Stimulated activated CD8-positive, alpha-beta memory T cell treated with anti-CD3 and anti-CD28 coated beads, Interleukin-7, amount 100 ng/mL, for 24 hours (primary cell): ENCODE measurements at places on chromosomes 6 and 20.

DNA sequence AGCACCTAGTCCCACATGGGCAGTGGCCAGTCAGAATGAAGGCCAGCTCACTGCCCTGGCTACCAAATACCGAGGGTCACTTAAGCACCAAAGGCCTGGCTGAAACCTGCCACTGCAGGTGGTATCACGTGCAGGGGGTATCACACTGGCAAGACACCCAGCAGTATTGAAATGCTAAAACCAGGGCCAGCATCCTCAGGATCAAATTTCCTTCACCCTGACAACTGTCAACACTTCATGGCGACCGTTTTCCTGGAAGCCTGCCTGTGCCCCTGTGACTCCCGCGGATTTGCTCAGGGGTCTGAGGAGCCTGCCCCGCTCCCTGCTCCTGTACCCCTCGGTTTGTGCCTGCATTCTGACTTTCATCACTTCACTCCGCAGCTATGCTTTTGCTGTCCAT is 151.1 kb downstream of the TTLL2 start:
- DNase-seq, result no peak

- no peak for DNase-seq
These were observed 28.5 kb upstream of the BPIFA2 start for GRCh38 chr20:33139467-33139866.

GRCh38 chr20:49701241-49701790 is 12.4 kb downstream of the B4GALT5 start:
- DNase-seq, result no peak

GRCh38 chr6:143064271-143064670 is 3.6 kb downstream of the AIG1 start:
- no peak for DNase-seq

DNA sequence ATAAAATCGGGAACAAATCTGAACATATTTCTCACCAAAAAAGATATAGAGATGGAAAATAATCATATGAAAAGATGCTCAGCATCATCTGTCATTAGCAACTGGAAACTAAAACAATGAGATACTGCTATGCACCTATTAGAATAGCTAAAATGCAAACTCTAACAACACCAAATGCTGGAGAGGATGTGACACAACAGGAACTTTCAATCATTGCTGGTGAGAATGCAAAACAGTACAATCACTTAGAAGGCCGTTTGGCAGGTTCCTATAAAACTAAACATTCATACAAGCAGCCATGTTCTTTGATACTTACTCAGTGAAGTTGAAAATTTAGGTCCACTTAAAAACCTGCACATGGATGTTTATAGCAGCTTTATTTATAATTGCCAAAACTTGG is 67.0 kb downstream of the FAM50B start:
- no peak for DNase-seq

DNA sequence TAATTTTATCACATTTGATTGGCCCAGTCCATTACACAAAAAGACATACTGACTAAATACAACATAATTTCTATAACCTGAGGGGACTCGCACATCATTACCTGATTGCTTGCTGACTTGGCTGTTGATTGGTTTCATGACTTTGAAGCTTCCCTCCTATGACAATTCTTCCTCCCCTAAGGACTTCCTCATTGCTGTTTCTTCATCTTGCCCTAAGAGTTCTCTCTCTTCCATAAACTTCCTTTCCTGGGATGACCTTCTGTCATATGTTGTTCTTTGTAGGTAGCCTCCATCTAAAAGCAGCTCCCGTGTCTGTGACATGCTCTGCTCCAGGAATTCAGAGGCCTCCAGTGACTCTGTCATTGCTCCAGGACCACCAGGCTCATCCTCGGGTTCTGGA is 22.6 kb downstream of the RSPH3 start:
- no peak for DNase-seq

DNA sequence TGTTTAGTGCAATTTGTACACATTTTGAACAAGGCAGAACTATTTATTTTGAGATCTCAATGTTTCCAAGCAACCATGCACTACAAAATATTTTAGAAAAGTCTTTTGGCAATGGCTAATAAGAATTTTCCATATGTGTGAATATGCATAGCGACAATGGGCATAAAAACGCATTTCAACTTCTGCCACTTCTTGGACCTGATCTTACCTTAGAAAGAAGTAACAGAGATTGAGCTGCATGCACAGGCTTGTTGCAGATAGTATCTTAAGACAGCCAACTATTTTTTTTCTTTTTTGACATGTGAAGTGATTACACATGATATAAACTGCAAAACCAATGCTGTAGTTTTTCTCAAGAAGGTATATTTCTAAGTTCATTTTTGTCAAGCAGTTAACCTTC is 210.4 kb upstream of the PHACTR1 start:
- DNase-seq, result no peak

DNA sequence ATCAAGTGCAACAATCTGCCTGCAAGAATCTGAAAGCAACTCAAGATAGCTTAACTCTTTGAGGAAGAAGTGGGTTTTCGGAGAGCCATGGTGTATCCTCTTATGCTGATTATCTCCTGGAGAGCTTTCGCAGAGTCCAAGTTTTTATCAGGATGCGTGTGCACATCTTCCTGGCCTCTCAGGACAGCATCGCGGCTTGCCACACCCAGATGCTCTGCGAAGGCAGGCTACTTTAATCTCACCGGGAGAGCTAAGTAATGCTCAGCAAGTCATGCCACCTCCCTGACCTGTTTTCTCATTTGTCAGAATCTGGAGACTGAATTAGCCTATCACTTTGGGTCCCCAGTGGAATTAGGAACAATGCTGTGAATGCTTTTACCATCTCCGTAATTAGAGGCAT is 52.9 kb downstream of the TTI1 start:
- no peak for DNase-seq

DNA sequence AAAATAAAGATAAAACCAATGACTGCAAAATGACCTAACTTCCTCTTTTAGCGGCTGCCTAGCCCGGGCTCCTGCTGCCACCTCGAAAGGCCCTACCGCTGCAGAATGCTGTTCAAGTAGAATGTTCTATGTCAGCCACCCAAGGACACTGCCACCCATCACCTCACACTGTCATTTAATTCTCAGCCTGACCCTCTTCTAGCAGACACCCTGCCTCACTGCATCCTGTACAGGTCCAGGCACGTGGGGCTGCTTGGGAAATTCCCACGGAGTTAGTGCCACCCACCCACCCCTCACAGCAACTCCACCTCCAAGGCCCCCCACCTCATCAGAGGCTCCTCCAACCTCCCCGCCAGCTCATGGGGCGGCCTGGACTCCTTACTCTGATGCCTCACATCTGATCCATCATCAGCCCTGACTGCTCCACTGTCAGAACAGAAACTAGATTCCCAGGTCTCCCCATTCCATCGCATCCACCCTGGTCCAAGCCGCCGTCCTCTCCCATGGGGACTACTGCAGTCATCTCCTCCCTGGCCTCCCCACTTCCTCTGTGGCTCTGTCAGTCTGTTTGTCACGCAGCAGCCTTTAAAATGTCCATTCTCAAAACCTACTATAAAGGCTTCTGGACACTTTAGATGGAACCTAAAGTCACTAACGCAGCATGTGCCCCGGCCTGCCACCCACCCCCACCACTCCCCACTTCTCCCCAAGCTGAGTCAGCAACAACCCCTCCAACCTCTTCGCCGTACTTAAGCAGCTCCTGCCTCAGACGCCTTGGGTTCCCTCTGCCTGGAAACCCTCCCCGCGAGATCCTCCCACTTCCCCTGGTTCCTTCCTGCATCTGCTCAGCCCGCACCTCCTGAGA is 17.0 kb downstream of the NFATC2 start:
- DNase-seq, result peak; percentile 28

DNA sequence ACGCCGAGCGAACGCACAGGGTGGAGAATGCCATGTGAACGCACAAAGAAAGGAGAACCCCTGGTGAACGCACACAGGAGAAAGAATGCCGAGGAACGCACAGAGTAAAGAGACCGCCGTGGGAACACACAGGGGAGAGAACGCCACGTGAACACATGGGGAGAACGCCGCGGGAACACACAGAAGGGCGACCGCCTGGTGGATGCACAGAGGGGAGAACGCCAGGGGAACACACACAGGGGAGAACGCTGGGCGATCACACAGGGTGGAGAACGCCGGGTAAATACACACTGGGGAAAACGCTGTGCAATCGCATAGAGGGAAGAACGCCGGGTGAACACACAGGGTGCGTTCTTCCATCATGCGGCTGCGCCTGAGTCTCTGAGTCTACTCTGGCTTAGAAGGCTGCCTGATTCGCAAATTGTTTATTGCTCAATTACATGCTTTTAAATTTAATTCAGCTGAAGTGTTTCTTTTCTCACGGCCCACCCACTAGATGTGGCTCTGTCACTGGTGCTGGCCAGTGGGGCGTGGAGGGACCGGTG is 54.1 kb downstream of the RNASET2 start:
- no peak for DNase-seq

DNA sequence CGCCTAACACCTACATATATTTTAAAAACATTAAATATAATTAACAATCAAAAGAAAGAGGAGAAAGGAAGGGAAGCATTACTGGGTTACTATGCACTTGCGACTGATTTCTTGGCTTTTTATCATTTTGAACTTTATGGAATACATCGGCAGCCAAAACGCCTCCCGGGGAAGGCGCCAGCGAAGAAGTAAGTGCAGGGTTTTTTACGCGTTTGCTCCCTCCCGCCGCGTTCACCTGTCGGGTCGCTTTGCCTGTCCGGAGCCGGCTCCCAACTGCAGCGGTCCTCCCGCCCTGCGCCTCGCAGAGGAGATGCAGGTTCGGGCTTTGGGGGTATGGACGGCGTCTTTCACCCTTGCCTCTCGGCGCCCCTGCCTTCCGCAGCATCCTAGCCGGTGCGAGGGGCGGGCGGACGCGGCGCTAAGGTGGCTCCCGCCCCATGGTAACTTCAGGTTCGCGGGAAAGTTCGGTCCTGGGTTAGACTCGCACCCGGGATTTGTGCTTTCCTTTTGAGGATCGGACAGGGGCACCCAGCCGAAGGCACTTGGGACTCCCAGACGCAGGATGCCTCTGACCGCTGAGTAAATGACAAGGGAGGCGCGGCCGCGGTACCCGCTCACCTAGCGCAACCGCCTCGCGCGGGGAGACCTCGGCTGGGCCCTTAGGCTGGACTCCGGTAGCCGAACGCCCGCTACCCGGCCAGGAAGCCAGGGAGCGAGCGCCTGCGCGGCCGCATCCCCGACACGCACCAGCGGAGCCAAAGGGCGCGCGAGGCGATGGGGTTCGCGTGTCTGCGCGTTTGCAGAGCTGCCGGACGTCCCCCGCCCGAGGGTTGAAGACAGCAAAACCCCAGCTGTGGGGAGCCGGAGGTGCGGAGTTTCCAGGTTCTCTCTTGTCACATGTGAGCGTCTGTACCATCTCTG is 891 bp downstream of the RSPO3 start:
- no peak for DNase-seq

GRCh38 chr20:4740774-4741431 is 19.2 kb downstream of the PRND start:
- peak; percentile 50 for DNase-seq

- no peak for DNase-seq
These were observed 14.0 kb downstream of the ARHGAP18 start for GRCh38 chr6:129696028-129696418.

DNA sequence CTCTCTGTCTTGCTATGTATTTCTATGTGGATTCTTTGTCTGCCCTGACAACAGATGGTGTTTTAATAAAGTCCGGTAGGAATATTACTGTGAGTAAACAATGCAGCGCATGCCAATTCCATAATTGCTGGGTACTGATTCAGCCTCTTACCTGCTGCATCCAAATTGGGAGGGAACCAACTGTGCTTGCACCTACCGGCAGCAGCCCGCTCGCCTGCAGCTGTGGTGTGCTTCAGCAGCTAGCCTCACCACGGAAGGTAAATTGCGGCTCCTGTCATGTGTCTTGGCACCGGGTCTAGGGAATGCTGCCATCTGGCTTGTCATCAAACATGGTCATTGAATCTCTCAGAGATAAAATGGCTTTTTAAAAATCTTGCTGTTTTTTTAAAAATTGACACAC is 704.8 kb upstream of the SLC35B3 start:
- DNase-seq, result no peak

- DNase-seq, result no peak
These were observed 441.1 kb upstream of the JARID2 start for GRCh38 chr6:14804785-14805210.

DNA sequence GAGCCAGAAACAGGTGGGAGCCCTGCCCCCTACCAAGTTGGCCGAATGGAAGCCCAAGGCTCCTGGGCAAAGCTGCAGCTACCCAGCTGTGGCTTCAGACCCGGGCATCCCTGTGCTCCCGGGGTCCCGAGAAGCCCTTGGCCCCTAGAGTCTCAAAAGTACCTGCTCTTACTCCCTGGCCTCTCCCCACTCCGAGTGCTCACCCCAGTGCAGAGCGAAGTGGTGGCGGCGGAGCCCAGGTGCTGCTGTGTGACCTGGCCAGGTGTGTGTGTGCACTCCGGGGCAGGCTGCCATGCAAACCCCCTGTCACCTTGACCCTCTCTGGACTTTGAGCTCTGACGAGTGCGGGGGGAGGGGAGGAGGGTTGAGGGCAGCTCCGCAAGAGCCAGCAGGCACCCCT is 493.8 kb upstream of the MANEA start:
- DNase-seq, result no peak

DNA sequence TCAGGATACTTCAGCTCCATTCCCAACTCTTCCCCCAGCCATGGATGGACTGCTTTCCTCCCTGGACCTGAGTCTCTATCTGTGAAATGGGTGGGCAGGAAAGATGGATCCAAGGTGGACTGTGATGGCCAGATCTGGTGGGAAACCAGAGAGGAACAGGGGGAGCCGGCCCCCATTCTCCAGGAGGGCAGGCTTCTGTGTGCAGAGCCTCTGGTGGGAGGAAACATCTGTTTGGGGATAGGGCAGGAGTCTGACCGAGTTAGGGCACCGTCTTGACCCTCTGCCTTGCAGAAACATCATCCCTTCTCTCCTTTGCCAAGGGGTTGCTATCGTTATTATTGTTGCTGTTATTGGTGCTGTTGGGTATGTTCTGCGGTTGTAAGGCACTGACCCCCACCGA is 91.5 kb downstream of the TOX2 start:
- DNase-seq, result no peak

DNA sequence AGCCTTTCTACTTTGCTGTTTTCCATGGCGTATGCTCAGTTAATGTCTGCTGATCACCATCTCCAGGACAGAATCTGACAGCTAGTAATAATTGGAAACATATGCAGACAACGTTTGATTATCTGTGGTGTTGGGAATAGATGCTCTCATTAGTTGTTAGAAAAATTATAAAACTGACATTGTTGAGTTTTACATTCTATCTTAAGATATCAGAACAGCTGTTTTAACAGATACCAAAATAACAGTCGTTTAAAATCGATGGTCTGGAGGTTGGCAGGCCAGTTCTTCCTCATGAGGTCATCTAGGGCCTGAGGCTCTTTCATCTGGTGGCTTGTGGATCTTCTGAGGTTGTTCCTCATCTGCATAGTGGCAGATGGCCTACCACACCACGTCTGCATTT is 137.6 kb downstream of the AIG1 start:
- DNase-seq, result no peak

GRCh38 chr20:60048634-60049521 is 90.7 kb downstream of the CDH26 start:
- DNase-seq, result no peak

- DNase-seq, result no peak
These were observed 33.8 kb upstream of the SCRT2 start for GRCh38 chr20:709423-709822.
